ENCODE measurements at places on chromosomes 16 and 17. TPM values are rescaled to one million over a fixed set of nuclear protein-coding genes. Genes with fewer than 3 reads are reported as not detected.
A peak's percentile ranks its signal among the peaks of the same experiment; 100 is the strongest.

GRCh38 chr16:81703177-81704155, 75.6 kb upstream of the PLCG2 start:
- DNase-seq: peak; percentile 95

DNA sequence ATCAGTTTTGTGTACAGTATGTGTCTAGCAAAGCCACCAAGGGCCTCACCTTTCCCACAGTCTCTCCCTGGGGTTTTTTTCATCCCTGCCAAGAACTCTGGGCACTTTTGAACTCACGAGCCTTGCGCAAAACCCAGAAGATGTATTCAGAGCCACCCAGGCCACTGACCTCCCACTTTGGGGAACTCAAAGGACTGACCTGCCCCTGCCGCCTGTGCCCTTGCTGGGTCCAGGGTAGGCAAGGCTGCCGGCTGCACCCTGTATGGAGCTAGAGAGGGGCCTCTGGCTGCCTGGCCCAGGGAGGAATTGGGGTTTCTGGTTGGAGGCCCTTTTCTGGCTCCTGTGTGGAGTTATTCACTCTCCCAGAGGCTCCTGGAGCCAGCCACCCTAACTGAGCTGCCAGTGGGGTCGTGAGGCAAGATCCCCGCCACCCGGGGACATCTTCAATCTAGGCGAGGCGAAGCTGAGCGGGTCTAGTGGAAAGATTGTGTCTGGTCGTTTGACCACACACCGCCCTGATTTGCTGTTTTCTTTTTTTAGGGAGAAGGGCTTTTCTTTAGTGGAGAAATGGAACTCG, 1.9 kb downstream of the CDK5R1 start:
- DNase-seq: no peak

DNA sequence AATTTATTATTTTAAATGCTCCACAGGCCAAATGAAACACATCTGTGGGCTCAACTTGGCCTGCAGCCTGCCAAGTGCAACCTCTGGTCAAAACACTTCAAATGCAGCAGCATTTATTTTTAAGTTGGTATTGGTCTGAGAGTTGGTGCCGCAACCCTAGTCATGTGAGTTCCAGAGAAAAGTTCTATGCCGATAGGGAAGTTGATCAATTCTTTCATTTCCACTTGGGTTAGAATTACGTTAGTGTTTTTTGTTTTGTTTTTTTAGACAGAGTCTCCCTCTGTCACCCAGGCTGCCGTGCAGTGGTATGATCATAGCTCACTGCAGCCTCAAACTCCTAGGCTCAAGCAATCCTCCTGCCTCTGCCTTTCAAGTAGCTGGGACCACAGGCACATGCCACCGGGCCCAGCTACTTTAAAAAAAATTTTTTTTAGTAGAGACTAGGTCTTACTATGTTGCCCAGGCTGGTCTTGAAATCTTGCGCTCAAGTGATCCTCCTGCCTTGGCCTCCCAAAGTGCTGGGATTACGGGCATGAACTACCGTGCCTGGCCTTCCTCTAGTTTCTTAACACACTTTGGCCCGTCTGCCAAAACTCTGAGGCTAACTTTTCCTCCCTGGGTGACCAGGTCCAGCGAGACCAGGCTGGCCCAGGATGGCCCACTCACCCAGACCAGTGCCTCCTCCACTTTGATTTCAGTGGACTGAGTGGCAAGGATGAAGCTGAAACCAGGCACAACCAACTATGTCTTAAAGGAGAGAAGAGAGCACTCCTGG, 221.1 kb downstream of the MRTFB start:
- DNase-seq: no peak

- no peak for DNase-seq
These were observed 1372.6 kb downstream of the CDH11 start for GRCh38 chr16:63749276-63749675.

DNA sequence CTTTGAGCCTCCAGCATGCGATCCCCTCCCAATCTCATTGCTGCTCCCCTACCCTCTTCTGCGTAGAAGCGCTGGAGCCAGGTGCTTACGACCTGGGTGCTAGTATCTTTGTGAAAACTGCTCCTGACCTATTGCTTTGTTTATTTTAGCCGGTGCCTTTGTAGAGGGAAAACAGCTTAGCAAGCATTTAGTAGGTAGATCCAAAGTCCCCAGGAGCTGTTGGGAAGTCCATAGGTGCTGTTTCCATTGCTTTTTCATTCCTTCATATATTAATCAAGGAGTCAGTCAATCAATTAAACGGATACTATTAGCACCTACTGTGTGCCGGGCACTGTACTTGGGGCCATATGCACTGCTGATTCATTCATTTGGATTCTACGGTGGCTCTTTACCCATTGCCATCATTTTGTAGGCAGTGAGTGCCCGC, 497.6 kb downstream of the WWOX start:
- DNase-seq: no peak

DNA sequence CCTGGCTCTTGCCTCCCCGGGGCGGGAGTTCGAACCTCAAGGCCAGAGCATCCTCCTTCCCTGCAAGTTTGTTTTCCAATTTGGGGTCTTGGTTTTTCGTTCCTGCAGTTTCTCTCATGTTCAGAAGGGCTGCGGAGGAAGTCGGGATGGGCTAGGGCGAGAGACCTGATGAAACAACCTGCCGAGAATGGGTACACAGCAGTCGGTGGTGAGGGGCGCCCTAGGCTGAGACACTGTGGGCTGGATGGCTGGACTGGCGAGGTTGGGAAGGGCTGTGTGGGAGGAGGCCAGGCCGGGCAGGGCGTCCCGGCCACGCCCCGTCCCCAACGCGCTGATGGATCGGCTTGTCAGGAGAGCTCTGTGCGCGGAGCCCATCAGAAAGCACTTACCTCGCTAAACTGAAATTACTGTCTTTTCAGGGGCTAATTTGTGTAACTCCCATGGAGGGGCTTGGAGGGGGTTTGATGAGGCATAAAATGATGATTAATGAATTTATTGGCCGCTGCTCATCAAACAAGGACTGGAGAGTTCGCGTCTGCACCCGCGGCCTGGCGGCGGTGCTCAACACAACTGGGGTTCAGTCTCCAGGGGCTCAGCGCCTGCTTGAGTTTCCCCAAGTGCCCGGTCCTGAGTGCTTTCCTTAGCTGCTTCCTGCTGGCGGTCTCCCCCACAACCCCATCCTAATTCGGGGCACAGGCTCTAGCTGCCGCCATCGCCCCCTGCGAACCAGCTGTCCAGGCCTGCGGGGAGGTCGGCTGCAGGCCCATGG, 9.0 kb downstream of the IRX5 start:
- DNase-seq: no peak

DNA sequence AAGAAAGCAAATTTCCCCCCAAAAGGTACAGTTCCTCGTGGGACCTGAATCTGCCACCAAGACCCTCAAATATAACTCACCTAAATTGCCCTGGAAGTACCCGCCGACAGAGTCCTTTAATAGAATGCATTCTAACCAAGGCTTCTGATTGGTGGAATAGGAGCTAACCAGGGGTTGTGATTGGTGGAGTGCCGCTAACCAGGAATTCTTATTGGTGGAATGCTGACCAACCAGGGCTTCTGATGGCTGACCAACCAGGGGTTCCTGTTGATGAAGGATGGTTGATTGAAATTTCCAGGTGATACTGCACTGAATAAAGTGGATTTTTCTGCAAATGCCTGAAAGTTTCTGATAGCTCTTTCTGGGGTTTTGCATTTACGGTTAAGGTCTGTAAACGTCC, 6.5 kb downstream of the TFAP4 start:
- peak; percentile 41 for DNase-seq

DNA sequence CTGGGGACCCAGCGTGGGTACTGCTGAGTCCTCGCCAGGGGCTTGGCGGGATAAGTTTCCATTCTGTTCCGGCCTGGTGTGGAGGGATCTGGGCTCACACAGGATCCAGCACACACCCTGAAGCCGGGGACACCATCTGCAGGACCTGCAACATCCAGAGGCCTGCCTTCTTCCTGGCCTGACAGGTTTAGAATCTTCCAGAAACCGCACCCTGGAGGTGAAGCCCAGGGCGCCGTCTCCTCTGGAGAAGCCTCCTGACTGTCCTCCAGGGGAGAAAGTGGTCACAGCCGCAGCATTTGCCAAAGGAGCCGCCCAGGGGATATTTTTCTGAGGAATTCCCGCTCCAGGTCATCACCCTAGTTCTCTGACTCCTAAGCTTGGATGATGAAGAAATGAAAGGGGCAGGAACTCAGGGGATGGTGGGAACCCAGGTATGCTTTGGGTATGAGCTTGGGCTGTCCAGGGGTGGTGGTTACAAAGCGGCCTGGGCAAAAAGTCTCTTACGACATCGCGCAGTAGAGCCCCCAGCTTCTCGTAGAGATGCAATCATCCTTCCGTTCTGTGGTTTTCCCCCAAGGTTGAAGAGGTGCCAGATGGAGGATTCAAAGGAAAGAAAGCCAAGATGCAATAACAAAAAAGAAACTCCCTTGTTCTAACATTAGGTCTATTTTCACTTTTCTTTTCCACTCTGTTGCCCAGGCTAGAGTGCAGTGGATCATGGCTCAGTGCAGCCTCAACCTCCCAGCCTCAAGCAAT, 9.1 kb upstream of the CRISPLD2 start:
- DNase-seq: no peak

DNA sequence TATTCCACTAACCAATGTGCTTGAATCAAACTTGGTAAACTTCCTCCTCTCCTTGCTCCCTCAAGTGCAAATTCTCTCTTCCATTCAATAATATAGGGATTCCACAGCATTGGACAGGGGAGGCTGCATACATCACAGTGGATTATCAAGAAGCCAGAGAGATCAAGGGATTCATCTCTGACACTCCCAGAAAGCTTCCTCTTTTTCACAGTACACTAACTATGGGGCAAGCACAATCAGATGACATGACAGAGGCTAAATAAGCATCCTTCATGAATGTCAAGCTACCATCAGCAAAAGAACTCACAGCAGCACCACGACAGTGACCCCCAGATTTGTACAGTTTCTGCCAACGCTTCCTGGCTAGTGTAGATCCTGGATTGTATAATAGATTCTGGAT, 178.4 kb upstream of the C17orf78 start:
- DNase-seq: no peak

Gene CCL2
- total RNA-seq: not detected

Gene IRX5
- 14.6 TPM for total RNA-seq

Gene FKBP10
- 283 TPM for total RNA-seq

Gene MRM1
- total RNA-seq: 11.2 TPM

Measured in LHCN-M2 (cell line).